SW 1271 (cell line): ENCODE measurements at places on chromosomes 2 and 18.

DNA sequence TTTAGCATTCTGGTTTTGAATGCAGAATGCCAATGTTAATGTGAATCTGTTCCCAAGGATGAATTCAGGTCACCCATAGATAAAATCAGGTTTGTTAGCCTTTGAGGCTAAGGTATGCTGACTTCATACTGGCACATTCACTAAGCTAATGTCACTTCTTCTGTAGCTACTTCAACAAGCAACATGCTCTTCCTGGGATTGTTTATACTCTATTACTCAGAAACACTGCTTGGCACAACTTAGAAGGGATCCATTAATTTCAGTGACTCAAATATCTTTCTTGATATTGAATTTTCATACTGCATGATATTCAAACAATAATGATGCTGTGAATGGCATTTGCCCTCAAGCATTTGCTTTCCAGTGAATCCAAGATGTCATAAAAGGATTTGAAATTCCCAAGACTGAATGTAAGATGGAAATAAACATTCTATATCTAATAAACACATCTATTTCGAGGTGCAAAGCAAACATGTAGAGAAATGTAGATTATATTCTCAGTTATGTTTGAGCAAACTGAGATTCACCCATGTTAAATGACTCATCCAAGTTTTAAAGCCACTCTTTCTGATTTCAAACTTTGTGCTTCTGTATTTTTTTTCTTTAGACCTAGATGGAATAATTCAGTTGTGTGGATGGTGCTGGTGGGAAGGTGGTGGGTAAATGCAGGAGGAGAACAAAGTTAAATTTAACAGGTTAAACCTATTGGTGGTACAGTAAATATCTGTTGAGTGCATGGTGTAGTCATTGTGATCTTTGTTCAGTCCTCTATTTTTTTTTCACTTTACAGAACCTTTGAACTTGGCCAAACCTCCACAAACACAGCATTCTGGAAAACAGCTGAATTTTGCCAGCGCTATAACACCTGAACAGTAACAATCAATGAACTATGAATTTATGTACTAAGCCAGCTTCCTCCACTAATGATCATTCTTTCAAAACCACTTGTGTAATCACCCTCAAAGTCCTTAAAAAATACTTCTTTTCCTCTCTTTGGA lies 162.1 kb upstream of the XIRP2 start:
- DNase-seq = no peak

DNA sequence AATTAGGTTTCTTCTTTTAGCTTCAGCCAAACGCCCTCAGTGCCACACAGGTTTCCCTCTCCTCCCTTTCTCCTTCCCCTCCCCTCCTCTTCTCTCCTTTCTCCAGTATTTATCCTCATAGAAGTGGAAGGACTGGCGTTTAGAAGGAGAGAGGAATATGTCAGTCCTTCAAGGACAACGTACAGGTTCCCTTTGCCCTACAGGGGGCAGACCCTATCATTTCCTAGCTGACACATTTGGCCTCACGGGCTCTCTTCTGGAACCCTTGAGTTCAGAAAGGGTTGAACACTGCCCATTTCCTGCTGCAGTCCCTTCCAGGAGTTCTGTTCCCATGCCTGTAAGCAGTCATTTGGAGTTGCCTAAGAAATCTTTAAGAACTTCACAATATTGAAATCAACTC lies 46.1 kb downstream of the CDCA7 start:
- DNase-seq = no peak

DNA sequence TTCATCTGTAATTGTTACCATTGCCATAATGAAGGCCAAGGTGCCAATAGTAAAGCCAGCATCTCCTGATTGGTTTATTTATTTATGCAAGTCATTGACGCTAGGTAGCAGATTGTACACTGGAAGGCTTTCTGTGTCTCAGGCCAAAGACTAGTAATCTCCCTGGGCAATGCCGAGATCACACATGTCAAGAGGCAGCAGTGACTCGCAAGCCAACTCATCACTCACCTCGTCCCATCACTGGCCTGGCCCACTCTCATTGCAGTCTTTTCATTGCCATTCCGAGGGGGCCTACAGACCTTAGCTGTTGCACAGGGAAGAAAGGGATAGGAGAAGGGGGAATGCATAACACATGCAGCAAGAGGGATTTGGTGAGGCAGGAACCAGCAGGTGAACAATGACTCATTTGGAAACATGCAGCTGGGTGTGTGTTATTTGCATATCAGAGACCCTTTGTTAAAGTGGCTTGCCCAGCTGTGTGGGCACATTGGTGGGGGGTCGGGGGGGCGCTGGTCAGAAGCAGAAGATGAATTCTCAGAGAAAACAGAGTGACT lies 448.7 kb upstream of the HNRNPA3 start:
- no peak for DNase-seq

DNA sequence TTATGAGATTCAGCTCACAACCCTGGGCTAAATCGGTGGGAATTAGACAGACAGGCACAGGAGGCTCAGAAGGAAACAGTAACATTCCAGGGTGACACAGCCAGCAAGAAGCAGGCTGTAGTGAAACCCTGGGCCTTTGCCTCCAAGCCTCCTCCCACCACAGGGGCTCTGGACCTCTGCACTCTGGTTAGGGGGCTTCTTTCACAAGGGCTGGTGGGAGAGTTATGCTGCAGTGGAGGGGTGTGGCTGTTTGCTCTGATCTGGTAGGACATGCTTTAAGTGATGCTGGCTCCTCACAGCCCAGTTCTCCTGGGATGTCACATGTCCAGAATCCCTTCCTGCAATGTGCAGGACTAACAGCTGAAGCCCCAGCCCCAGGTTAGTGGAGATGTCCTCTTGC lies 109.9 kb downstream of the TGFA start:
- no peak for DNase-seq

GRCh38 chr2:21451403-21451802 lies 327.6 kb downstream of the TDRD15 start:
- no peak for DNase-seq

- DNase-seq = no peak
These were observed 173.0 kb downstream of the CTIF start for GRCh38 chr18:48711651-48712486.

DNA sequence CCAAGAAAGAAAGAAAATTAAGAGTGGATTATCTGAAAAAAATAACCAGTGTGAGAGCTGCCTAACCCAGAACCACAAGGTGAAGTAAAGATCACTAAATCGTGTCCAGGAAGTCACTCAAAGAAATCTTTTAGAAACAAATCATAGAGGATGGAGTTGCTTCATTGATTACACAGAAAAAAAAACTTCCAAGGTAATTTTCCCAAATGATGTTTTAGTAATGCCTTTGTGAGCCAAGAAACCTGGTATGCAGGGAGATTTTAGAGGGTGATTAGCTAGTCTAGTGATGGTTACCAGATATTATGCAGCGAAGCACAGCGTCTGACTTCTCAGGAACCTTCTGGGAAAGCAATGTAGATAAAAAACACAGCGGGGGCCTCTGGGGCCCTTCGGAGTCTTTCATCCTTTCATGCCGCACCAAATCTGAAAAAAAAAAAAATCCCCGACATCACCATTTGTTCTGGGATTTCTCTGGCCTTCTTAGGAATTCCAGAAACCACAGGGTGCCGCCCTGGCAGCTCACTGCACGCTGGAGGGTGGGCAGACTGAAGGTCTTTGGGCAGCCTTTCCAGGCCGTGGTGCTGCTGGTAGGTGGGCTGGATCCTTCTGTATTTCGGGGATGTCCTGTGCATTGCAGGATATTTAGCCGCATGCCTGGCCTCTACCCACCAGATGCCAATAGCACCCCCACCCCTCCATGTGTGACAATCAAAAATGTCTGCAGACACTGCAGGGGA lies 17.3 kb downstream of the ALPK2 start:
- no peak for DNase-seq

GRCh38 chr2:195594248-195594647 lies 62.8 kb upstream of the SLC39A10 start:
- no peak for DNase-seq

DNA sequence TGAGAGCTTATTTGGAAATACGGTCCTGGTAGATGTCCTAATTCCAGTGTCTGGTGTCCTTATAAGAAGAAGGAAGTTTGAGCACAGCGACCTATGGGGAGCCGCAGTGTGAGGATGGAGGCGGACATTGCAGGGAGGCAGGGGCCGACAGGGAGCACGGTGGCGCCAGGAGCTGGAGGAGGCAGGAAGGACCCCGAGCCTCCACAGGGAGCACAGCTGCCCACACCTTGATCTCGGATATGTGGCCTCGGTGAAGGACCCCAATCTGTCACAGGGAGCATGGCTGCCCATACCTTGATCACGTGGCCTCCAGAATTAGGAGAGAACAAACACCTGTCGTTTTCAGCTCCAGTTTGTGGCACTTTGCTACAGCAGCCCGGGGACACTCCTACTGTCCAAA lies 461.6 kb upstream of the SALL3 start:
- DNase-seq = no peak

DNA sequence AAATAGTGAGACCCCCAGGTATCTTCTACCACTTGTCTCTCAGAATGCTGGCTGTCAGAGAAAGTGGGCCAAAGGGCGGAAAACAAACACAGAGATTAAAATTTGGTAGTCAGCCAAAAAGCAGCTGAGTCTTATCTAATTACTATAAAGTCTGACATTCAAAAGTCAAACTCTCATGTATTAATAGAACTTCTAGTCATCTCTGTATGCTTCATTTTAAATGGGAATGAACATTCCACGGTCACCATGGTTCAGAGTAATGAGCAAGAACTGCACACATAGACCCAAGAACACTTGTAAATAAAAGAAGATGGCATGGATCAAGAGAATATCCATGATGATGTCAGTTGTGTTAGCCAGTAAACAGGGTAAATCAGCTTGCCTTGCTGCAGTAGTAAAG lies 1267.0 kb upstream of the CHAC2 start:
- no peak for DNase-seq

DNA sequence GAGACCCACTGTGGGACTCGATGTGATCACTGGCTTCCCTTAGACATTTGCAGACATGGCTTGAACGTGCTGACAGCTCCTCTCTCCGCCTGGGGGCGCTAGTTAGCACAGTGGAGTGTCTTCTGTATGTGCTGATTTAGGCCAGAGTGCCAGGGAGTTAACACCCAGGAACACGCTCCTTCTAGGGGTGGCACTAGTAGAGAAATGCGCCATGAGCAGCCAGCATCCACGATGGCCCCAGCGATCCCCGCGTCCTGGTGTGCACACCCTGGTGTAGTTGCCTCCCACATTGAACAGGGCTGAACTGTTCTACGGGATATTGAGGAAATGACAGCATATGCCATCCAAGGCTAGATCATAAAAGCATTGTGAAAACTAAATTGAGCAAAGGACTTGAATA lies 11.4 kb upstream of the NMUR1 start:
- DNase-seq = no peak

DNA sequence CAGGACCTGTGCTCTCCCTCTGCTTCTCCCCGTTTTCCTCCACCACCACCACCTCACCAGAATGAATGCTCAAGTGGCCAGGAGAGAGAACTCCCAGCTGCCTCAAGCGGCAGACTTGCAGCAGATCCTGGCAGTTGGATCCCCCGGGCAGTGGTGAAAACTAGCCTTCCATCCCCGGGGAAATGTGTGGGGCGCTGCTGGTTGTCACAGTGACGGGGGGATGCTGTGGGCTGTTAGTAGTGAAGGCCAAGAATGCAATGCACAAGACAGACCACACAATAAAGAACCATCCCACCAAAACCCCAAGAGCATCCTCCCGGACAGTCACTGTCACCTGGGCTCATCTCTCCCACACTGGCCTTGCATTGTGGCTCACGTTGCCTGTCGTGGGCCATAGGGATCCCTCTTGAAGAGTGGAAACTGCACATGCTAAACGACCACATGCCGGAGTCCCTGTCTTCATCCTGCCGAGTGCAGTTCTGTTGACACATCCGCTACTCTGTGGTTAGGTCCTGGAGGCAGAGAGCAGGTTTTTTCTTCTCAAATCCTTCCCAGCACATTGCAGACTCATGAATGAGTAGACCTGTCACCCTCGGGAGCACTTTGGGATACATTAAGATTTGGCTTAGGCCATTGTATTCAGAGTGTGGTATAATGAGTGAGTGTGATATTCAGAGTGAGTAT lies 13.5 kb downstream of the SPATA3 start:
- no peak for DNase-seq

DNA sequence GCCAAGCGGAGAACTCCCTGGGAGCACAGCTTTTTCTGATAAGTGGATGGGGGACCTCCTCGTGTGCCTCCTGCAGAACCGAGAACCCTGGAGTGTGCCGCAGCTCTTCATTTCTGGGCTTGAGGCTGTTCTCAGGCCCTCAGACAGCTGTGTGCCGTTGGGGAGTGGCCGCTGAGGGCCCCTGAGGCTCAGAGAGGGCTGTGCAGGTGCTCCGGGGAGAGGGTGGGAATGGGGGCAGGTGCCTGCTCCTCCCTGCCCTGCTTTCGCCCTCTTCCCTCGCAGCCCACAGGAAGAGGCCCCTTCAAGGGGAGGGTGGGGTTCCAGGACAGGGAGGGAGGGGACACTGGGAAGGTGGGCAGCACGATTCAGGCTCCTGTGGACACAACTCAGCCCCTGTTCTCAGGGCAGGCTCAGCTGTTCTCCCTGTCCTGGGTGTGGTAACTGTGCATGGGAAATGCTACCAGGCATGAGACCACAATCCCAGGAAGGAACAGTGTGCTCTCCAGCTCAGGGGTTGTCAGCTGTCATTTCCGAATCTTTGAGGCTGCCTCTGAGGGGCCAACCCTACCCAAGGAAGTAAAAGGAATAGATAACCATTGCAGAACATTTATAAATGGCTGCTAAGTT lies 11.3 kb downstream of the LCT start:
- DNase-seq = no peak

DNA sequence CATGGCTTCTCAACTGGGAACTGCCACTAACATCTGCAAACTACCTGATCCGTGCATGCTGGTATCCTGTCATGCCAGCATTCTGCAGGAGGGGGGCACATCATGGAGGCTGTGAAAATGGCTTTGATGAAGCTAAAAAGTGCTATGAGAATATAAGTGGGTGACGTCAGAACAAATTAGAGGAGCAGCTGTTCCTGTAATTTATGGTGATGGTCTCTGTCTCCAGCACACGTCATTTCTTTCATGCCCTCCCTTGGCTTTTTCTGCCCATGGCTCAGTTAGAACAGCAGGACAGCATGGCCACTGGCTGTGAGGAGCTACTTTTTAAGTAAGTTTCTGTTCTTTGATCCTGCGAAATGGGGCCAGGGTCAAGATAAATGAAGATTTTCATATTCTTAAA lies 466.3 kb downstream of the THSD7B start:
- no peak for DNase-seq

- DNase-seq = no peak
These were observed 210.2 kb upstream of the FBXO11 start for GRCh38 chr2:48116497-48116896.

DNA sequence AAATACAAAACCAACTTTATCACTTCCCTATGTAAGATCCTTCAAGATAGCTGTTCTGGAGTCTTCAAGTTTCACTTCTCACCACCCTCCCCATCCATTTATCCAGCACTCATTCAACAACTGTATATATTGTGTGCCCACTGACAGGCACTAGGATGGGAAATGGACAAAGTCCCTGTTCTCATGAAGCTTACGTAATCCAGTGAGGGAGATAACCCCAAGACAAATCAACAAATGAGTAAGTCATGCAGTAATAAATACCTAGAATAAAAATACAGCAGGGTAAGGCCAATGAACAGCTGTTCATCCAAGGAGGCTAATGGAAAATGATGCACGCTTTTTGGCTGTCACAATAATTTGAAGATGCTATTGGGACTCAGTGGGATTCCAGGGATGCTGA lies 133.8 kb downstream of the MEMO1 start:
- no peak for DNase-seq

- no peak for DNase-seq
These were observed 2.5 kb downstream of the KCNF1 start for GRCh38 chr2:10914272-10914693.

- no peak for DNase-seq
These were observed 21.6 kb downstream of the METAP1D start for GRCh38 chr2:172021074-172021931.
